HT-29 (cell line): ENCODE measurements at places on chromosomes 5 and 9. TPM values are rescaled to one million over a fixed set of nuclear protein-coding genes. Genes with fewer than 3 reads are reported as not detected.

Gene INPP5E
- total RNA-seq, result 15.9 and 16.4 TPM in 2 replicates

DNA sequence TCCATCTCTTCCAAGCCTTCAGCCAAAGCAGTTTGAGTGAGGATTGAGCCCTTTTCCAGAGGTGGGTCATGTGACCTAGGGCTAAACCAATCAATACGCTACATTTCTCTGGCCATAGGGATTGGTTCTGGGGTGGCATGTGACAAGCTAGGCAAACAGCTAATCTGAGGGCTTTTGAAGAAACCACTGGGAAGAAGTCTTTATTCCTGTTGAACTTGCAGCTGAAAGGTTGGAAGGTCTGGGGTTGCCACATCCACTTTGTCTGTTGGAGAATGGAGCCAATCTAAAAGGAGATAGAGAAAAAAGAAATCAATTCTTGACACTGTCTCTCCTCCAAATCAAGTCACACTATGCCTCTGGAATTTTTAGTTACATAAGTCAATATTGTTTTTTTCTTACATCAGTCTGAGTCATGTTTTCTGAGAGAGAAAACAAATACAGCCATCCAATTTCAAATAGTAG is 637.8 kb upstream of the WWC1 start:
- no peak for DNase-seq

DNA sequence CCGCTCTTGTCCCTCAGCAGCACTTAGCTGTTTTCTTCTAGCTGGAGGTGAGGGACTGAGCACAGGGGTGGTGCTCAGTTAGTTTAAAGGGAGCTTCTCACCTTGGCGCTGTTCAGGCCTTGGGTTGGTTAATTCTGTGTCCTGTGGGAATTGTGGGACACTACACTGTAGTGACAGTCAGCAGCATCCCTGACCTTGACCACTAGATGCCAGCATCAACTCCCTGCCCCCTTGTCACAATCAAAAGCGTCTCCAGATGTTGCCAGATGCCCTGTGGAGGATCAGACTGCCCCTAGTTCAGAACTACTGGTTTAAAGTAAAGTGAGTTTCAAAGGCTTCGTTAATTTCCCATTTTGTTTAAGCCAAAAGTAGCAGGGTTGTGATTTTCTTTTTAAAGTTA is 65.5 kb upstream of the DMRT3 start:
- peak; percentile 7 for DNase-seq

DNA sequence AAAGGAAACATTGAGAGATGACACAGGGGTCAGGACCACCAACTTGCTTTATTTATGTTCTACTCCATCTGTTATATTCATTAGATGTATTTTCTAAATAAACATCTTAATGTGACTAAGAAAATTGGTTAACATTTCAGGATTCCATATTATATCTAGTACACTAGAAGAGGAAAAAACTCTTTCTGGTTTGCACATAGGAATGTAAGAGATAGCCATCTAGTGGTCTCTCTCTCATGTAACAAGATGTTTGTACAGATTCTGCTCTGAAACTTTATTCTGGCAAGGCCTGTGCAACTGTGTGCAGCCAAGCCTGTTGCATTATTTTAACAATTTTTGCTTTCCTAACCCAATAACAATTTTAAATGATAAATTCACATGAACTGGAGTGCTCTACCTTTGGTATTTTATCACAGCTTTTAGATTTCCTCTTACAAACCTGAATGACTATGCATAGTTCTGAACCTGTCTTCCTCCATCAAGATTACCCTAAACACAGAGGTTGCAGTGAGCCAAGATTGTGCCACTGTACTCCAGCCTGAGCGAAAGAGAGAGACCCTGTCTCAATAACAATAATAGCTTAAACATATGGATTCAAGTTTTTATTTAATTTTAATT is 148.2 kb downstream of the GIN1 start:
- DNase-seq, result peak; percentile 50

DNA sequence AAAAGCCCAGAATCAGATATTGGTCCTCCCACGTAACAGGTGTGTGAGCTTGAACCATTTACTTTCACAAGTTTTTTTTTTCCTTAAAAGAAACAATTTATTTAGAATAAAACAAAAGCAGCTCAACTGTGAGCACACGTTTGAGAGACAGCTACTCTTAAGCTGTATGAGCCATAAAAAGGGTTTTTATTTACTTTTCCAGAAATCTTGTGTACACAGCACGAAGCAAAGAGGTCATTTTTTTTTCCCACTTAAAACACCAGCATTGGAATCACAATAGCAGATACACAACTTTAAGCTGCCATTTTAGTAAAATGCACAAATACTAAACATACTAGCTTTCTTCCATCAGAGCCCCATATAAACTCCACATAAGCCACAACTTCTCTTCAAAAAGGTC is 44.6 kb downstream of the JAKMIP2 start:
- no peak for DNase-seq
